T follicular helper cell (primary cell): ENCODE measurements at places on chromosomes 3 and 15.

GRCh38 chr15:99306694-99307338 lies 55.5 kb downstream of the LRRC28 start:
- DNase-seq, result no peak

DNA sequence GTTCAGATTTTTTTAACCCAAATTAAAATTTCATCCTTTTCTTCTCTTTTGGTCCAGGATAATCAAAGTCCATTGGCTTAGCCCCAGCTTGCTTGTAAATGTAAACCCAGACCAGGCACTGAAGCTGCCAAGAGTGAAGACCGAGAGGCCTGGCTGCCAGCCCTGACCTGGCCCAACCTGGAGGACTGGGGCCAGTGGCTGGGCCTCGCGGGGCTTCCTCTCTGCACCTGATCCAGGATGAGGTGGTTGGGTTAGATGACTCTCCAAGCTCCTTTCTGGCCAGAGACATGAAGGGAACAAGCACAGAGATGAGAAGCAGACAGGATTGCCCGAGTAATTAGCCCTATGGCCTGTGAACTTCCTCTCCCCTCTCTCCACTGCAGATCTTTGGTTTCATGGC lies 50.6 kb downstream of the CMTM6 start:
- no peak for DNase-seq

- DNase-seq, result no peak
Observed at GRCh38 chr3:104536715-104537114, 830.0 kb upstream of the ALCAM start.

DNA sequence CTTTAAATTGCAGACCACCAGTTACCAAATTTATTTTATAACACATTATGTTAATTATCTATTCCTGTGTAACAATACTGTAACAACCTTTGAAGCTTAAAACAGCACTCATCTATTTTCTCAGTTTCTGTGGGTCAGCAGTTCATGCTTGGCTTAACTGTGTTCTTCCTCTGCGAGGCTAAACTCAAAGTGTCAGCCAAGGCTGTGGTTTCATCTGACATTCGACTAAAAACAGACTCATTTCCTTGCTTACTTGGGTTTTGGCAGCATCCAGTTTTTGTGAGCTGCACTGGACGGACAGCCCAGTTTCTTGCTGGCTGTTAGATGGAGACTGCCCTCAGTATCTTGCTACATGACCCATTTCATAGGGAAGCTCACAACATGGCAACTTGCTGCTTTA lies 247.3 kb upstream of the KCNH8 start:
- no peak for DNase-seq

- no peak for DNase-seq
Observed at GRCh38 chr3:153293265-153293664, 131.2 kb downstream of the RAP2B start.

GRCh38 chr15:52340093-52340492 lies 44.5 kb upstream of the MYO5C start:
- DNase-seq, result no peak

DNA sequence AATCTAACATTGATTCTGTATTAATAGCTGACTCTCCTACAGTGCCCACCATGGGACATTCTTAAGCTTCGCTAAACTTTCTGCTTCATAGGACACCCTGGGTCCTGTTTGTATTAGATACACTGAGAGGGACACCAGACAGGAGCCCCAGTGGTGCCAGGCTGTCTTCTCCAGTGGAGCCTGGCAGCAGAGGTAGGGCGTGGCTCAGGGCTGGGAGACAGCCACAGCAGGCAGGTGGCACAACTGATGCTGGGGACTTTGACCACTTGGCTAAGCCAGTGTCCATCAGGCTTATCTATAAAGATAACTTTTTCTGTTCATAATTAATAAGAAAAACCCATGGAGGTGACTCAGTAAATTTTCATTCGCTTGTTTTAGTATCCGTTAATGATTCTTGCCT lies 21.8 kb downstream of the NIPA1 start:
- no peak for DNase-seq
